ENCODE measurements at places on chromosomes 7 and 10.

- no peak for DNase-seq
Measured at GRCh38 chr10:62594093-62594520, 210.4 kb upstream of the ADO start.

DNA sequence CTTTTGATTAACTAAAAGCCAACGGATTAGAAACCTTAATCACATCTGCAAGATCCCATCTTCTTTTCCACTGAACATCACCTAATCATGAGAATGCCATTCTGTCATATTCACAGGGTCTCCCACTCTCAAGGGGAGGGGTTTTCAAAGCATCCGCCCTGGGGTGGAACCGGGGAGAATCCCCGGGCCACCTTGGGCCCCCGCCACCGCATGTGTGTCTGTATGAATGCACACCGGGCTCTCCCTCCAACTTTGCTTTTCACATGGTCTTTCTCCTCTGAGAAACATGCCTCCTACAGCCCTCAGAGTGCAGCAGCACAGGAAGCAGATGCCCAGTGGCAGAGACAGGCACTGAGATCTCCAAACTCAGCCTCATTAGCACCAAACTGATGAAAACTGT lies 233.2 kb upstream of the PPP2R2D start:
- DNase-seq, result no peak

DNA sequence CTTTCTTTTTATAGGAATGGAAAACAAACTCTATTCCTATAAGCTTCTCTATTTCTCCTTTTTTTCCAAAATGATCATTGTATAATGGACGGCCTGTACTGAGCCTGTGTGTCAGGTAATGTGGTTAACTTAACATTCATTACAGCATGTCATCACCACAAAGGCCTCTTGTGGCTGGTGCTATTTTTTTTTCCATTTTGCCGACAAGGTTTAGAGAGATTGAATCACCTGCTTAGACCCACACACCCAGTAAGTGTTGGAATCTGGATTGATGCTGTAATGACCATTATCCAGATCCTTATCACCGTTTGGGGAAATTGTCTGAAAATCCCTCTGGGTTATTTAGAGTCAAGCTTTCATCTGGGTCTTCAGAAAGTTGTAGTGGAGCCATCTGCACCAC lies 18.5 kb downstream of the AKR1B15 start:
- DNase-seq, result no peak

DNA sequence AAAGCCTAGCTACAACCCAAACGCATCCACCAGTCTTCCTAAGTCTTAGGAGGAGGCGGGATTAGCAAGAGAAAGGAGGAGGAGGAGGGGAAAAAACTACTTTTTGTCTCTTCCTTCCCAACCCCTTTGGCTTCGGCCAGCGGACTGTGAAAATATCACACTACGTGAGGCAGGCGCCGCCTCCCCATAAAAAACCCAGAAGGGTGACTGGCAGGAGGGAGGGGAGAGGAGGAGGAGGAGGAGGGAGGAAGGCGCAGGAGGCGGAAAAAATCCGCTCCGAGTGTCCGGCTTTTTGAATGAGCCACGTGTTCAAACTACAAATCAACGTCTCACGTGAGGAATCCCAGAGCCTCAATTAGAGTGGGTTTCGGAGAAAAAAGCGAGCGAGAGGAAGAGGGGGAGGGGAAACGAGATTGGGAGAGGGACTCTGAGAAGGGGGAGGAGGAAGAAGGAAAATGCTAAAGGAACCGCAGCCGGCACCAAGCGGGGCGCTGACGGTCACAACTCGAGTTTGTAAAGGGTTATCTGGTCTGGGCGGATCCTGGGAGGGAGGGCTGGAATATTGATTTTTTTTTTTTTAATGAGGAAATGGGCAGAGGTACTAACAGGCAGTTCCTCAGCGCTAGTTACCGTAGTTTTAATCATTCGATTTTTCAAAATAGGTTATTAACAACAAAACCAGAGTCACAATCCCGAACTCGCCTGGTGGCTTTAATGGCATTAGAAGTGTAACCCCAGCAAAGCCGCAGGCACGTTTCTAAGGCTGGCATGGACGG lies at the start of gene IGF2BP3:
IGF2BP3 (minus strand) TSS at position 162 of the 776 bp plus-strand sequence. CDS start 381 bp downstream, outside the sequence.
- peak; percentile 83 for DNase-seq

GRCh38 chr7:28957064-28957750 lies 923 bp downstream of the TRIL start:
- DNase-seq, result peak; percentile 32

DNA sequence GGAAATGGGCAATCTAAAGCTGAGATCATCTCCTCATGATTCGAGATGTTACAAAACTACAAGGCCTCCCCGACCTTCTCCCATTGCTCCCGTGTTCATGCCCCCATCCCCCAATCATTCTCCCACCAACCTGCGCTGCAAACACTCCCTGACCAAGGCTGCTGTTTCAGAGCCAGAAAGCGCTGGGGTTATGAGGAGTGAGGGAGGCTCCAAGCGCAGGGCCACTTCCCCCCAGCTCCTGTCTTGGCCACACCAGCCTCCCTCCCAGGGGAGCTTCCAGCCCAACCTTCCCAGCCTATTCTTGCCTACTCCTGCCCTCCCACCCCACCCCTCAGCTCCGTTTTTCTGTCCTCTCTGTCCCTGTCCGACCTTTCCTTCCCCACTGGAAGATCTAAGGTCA lies 14.7 kb upstream of the NODAL start:
- DNase-seq, result no peak

GRCh38 chr10:104472505-104472904 lies 118.9 kb downstream of the CFAP58 start:
- no peak for DNase-seq

DNA sequence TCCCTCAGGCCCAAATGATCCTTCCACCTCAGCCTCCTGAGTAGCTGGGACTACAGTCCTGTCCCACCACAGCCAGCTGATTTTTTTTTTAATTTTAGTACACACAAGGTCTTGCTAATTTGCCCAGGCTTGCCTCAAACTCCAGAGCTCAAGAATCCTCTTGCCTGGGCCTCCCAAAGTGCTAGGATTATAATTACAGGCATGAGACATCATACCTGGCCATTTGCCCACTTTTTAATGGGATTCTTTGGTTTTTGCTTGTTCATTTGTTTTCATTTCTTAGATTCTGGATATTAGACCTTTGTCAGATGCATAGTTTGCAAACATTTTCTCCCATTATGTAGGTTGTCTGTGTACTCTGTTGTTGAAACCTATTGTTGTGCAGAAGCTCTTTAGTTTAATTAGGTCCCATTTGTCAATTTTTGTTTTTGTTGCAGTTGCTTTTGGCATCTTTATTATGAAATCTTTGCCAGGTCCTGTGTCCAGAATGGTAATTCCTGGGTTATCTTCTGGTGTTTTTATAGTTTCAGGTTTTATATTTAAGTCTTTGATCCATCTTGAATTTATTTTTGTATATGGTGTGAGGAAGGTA lies 95.2 kb downstream of the GLCCI1 start:
- DNase-seq, result no peak

DNA sequence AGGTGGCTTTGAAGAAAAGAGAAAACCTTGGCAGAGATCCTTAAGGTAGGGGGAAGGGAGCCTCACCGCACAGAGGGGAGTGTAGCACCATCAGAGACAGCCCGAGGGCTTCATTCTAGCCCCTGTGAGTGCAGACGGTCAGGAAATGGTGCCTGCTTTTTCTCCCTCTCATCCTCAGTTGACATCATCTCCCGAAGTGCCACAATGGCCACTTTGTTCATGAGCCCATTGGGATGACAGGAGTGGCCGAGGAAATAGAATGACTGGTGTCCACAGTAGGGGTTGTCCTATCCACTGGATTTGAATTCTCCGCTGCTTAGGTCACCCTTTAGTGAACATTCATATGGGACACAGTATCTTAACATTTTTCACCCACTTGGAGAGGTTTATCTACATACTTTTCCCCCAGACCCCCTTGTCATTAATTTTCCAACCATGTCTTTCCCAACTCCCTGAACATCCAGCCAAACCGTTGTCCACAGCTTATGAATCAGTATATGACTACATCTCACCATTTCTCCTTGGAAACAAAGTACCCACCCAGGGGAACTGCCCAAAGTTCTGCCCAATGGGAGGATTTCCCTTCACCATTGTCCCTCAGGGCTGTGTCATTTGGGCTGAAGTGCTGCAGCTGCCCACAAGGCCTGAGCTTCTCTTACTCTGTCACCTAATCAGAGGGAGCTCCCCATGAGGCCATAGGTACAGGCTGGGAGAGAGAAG lies 108.8 kb downstream of the ADCY1 start:
- DNase-seq, result no peak

DNA sequence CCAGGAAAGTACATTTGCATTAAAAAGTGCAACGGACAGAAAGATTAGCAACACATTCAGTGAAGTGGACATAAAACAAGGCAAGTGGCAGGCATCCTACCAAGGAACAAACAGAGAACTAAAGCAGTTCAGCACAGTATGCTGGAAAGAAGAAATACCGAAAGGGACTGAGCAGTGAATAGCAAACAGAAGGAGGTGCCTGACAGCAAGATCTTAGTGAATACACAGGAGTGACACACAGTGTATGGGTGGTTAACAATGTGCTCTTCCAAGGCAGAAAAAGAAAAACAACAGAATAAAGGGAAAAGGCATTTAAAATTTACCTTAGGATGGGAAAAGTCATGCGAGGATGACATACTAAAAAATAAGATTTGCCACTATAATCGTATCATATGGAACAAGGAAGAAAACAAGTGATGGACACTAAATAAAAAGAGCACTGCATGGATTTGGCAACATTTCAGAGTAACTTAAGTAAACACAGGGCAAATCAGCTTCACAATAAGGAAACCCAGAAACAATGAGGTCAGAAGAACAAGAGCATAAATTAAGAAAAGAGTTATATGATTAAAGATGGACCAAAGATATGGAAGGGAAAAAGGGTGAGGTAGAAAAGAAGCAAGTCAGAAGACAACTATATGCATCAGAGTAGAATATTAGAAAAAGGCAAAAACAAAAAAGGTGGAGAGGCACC lies 29.5 kb downstream of the MEST start:
- DNase-seq, result no peak

GRCh38 chr7:70389531-70390151 lies 742.3 kb upstream of the GALNT17 start:
- DNase-seq, result no peak

DNA sequence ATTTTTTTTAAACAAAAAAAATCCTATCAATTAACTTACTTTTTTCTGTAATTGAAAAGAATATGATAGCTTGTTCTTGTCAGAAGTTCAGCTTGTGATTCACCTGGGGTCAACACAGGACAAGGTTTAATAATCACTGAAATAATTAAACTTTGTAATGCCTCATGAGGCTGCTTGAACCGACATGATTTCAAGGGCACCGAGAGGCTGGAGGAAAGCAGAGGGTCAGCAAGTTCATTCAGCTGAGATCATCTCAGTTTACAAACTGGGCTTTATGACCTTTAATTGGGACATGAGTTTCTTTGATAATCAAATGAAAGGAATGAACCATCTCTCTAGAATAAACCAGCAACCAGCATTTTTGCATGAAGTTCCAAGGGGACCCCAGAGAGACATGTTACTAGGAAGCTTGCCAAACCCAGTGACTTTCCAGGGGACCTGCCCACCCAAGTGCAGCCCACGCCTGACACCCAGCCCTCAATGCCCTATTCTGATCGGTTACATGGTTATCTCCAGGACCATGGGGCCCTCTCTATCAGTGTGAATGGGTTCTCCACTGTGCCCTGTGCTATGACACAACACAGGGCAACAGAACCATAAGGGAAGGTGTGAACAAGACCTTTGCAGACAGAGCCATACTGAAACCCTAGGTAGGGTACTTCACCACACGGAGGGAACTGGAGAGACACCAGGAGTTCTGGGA lies 7.8 kb upstream of the CYP3A4 start:
- no peak for DNase-seq

DNA sequence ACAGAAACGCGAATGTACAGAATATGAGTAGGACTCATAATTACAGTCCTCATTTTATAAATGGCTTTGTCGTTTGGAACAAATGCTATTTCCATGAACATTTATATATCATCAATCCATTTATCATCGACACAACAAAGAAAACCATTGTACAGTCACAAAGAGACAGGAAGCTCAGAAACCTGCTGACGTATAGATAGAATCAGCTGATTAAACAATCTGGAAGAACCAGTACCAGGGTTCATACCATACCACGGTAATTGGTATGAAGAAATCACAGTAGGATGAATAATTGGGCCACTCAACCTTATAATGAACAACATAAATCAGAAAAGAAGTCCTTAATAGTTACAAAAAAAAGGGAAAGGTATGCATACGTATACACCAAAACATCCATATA lies 295.0 kb downstream of the PARD3 start:
- DNase-seq, result no peak

GRCh38 chr7:43749383-43749940 lies 9.0 kb upstream of the BLVRA start:
- DNase-seq, result no peak

DNA sequence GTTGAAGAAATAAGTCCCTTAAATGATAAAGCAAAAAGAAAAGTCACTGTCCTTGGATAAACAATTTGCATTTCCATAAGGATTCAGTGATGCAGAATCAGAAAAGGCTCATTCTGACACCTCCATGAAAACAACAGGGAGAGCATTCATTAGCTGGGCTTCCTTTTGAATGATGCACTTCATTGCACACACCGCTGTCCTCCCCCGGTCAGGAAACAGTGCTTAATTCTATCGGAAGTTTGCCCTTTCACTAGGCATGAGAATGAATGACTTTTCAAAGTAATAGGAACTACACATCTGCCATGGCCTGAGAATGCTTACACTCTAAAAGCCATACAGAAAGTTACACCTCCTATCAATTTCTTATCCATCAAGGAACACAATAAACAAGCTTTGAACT lies 4.2 kb downstream of the PCDH15 start:
- DNase-seq, result no peak

DNA sequence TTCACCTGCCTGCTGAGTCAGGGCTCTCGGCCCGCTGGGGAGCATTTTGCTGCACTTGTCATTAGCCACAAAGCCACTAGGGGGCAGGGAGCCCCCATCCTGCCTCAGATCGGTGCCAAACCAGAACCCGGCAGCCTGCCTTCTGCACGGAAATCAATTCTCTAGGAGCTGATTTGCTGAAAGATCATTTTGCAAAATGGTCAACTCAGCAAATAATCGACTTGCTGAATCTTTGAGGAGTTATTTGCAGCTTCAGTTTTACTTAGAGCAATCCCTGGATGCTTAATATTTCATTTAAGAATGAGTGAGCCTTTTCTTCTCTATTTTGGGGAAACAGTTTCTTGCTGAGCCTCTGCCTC lies 1.7 kb upstream of the GIMAP8 start:
- DNase-seq, result peak; percentile 64

- DNase-seq, result no peak
Measured at GRCh38 chr7:20152511-20152910, 64.7 kb downstream of the MACC1 start.

DNA sequence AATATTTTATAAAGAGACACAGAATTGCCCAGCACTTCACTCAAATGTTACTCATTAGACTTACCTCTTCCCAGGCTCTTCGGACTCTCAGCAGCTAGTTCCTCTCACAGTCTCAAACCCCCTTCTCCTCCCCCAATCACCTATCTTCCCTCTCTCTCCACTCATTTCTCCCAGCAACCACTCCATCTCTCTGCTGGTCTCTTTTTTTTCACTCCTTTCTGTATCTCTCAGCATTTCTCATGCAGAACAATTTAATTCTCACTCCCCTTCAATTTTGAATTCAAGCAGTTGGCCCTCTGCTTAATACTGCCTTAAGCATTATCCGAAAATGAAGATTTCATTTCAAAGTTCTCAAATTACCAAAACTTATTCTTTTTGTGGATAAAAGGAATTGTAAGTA lies 34.4 kb upstream of the CAV2 start:
- DNase-seq, result no peak
